ENCODE measurements at places on chromosomes 13 and 19.

GRCh38 chr19:47675859-47676258 lies 37.4 kb upstream of the EHD2 start:
- no peak for DNase-seq

GRCh38 chr13:51761643-51762350 lies 42.2 kb downstream of the DHRS12 start:
- no peak for DNase-seq

DNA sequence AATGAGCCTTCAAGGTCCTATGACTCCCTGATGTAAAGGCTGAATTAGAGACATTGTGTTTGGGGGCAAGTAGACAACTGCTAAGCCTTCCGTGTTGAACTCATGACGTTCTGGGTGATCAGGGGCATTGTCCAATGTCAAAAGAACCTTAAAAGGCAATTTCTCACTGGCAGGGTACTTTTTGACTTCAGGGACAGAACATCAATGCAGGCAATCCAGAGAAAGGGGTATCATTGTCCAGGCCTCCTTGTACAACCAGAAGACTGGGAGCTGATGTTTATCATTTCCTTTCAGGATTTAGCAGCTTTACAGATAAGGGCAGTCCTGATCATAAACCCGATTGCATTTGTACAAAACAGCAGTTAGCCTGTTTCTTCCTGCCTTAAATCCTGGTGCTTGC lies 25.0 kb upstream of the SMAD9 start:
- DNase-seq: no peak

DNA sequence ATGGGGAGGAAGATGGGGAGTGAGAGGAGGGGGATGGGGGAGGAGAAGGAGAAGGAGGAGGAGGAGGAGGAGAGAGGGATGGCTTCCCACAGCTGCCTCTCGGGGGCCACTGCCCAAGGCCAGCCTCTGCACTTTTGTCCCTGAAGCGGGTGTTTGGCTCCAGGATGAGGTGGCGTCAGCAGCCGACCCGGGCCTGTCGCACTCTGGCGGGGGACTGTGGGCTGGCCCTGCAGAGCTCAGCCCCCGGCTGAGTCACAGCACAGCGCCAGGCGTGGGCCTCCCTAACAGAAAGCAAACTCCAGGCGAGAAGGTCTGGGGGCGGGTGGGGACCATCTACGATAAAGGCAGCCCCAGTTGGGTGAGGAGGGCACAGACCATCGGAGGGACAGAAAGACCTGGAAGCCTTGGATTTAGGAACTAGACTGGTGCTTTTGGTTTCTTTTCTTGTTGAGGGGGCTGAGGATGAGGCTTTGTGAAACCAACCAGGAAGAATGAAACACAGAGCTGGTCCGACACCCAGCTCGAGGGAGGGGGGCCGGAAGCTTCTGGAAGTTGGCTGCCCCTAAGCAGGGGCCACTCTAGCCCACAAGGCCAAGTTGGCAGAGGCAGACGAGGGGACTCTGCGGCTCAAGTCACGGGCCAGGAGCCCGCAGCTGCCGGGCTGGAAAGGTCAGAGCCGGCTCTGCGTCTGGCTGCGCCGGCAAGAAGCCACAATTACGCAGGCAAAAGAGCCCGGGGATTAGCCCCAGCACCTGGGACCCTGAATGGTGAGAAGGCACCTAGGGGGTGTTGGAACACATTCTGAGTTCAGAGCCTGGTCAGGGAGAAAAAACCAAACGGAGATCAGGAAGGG lies 18.2 kb downstream of the LSM4 start:
- peak; percentile 80 for DNase-seq

DNA sequence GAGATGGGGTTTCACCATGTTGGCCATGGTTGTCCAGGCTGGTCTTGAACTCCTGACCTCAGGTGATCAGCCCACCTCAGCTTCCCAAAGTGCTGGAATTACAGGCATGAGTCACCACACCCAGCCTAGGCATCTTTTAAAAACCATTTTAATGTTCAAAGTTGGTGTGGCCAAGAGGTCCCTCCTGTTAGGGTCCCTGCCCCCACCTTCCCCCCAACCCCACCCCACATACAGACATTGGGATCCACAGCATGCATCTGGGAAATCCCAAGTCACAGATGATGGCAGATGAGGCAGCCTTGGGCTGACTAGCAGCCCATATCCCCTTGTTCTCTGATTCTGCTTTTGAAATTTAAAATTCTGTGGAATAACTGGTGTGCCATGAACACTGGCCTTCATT lies 226.0 kb downstream of the KATNAL1 start:
- no peak for DNase-seq

GRCh38 chr13:98480915-98481877 lies 95.7 kb downstream of the STK24 start:
- DNase-seq: no peak

DNA sequence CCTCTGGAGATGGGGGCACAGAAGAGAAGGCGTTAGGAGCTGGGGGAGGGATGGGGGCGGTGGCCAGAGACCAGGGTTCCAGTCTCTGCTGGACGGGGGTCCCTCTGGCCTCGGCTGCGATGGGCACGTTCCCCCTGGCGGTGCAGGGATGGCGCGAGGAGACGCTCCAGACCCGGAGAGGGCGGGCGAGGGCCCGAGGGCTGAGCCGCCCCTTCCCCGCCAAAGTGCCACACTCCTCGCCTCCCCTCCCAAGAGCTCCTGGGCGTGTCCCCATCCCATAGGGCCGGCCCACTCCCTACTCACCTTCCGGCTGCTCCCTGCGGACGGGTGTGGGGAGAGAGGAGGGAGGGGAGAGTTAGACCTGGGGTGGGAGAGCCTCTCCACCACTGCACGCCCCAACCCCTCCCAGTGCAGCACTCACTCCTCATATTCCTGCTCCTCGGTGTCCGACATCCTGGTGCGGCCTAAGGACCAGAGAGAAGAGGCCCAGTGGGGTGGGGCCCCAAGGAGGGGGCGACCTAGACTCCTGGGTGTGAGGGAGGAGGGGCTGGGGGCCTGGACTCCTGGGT lies 2.2 kb downstream of the TNNT1 start:
- peak; percentile 27 for DNase-seq

DNA sequence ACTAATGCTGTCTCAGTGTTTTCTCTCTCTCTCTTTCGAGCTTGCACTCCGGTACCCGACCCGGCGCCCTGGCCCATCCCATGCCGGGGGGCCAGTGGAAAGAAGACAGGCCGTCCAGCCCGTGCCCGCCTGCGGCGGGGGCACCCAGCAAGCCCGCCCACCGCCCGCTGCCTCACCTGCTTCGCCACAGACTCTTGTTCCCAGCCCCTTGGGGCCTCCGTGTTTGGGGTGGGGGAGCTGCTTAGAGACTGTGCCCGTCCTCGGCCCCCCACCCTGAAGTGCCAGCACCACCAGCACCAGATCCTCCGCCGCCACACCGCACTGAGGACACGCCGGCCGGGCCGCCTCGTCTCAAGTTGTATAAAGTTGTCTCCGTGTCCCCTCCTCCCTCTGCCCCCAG lies 2.4 kb downstream of the LENG9 start:
- no peak for DNase-seq

- DNase-seq: no peak
These were observed 161.1 kb upstream of the ATXN8OS start for GRCh38 chr13:69946511-69946910.

- DNase-seq: no peak
These were observed 27.7 kb downstream of the SBNO2 start for GRCh38 chr19:1146412-1146699.

GRCh38 chr13:34246511-34246910 lies 428.6 kb downstream of the RFC3 start:
- DNase-seq: no peak

DNA sequence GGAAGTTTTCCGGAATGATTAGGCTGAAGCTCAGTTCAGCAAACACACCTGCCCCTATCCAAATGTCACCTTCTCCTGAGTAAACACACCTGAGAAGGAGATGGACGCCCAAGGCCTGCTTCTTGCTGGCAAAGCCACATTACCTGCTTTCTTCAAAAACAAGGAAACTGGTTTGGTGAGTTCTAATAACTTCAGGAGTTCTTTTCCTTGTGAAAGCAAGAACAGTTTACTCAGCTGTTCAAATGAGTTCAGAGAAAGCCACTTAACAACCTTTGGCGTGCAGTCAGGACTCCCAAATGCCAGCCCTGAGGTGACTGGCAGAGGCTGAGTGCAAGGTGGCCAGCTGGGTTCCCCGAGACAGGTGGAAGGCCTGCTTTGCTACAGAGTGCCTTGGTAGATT lies 160.5 kb downstream of the STK24 start:
- no peak for DNase-seq

DNA sequence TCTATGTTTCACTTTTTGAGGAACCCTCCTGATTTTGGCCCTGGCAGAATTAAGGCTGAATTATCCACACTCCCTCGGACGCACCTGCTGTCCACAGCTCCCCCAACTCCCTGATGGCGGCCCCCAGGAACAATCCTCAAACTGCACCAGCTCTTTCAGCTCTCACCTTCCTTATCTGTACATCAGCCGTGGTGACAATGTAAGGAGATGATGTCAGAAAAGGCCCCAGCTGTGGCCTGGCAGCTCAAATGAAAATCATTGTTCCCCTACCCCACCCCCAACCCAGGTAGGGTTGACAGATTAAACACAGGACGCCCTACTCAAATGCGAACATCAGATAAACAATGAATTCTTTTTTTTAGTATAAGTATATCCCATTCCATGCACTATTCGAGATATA lies 35.0 kb upstream of the KLF2 start:
- DNase-seq: no peak

GRCh38 chr19:16581145-16581970 lies 9.1 kb upstream of the SLC35E1 start:
- no peak for DNase-seq

DNA sequence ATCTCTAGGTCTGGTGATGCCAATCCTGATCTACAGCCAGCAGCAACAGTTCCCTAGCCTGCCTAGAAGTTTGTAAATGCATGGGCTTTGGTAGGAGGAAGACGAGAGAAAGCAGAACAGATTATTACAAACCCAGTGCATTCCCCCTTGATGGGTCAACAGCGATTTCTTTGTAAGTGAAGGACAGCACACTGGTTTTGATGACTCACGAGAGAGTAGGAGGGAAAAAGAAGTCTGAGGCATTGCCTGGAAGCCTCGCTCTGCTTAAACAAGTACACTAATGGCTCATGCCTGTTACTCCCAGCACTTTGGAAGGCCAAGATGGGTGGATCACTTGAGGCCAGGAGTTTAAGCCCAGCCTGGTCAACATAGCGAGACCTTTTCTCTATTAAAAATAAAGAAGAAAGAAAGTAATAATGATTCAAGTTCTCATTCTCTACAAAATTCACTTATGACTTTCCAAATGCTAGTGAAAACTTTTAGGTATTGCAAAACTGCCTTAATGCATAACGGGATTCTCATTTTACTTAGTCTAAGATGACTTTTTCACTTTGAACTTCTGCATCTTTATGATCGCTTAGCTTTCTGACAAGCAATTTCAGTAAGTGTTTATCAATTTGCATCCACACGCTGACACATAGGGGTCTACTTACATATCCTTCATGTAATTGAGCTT lies 47.7 kb upstream of the USPL1 start:
- DNase-seq: no peak

- no peak for DNase-seq
These were observed 340.6 kb downstream of the TEX29 start for GRCh38 chr13:111661052-111661451.

DNA sequence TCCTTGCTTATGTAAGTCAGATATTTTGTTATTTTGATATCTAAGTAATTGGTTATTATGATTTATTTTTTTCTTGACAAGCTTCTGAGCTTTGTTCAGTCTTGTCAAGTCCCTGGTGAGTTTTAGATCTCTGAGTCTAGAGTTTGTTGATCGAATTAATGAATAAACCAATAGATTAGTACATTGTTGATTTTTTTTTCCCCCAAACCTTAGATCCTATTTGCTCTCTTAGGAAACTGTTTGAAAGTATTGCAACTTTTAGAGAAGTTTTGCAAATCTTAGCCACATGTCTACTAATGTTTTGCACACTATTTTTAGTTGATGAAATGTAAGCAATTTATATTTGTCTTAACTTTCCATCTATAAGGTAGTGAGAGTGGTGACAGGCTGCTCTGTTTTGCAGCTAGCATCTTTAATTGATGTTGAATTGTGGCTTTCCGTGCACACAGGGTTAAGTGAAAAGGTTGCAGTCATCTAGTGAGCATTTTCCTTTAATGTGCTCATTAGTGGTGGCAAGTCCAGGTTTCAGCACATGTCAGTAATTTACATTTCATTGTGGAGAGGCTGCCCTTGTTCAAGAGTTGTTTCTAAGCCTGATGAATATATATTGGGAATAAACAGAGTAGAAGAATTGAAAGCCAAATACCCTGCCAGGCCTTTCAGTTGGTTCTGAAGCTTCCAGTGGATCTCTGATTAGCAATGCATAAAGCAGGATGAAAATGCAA lies 86.3 kb downstream of the PCCA start:
- DNase-seq: no peak

DNA sequence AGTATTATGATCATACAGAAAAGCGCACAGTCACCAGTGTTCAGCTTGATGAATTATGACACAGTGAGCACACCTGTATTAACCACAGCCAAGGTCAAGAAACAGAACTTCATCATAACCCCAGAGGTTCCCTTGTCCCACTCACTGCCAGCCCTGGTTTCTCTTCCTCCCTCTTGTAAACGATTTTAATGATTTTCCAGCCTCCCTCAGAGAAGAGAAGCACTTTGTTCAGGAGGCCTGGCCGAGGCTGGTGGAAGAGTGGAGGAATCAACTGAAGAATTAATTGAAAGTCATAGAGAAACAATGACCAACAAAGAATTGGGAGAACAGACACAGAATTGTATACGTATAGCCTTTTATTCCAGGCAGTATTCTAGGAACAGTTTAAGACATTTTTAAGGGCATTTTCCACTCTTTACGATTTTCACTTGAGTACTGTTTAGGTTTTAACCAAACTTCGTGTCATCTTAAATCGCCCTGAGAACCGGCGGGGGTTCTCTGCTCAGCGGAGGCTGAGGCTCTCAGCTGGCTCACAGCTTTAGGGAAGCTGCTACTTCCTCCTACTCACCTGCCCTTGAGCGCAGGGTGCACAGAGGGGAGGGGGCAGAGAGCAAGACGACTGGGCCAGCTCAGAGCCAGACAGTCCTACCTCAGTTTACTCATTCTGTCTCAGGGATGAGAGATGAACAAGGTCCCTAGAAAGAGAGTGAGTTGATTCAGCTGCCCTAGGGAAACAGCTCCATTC lies 108.6 kb downstream of the AKAP11 start:
- no peak for DNase-seq

GRCh38 chr19:10501971-10502523 lies 1.1 kb downstream of the KEAP1 start:
- no peak for DNase-seq

GRCh38 chr13:75369981-75370380 lies 112.0 kb downstream of the TBC1D4 start:
- no peak for DNase-seq

- peak; percentile 27 for DNase-seq
These were observed 5.6 kb upstream of the GATAD2A start for GRCh38 chr19:19399733-19400433.

- no peak for DNase-seq
These were observed 1.0 kb upstream of the CAPN12 start for GRCh38 chr19:38745316-38745715.

DNA sequence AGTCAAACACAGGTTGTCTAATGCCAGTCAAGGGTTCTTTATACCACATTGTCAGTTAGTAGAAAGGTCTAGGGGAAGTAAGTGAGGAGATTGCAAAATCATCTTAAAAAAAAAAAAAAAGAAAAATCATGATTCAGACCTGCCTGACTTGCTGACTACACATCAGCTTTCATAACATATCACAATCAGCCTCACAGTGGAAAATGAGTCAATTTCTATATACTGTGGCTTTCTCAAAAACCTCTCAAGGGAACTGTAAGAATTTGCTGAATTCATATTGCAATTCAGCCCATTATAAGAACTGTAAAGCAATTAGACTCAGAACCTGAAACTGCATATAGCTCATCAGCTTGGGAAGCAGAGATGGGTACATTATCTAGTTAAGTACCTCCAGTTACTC lies 75.3 kb upstream of the GPC6 start:
- DNase-seq: peak; percentile 35

GRCh38 chr13:80039000-80039399 lies 301.9 kb downstream of the SPRY2 start:
- no peak for DNase-seq

Data from Kasumi-1 (cell line).